PC-9 (cell line): ENCODE measurements at places on chromosomes 4 and X. TPM values are rescaled to one million over a fixed set of nuclear protein-coding genes. Genes with fewer than 3 reads are reported as not detected.

DNA sequence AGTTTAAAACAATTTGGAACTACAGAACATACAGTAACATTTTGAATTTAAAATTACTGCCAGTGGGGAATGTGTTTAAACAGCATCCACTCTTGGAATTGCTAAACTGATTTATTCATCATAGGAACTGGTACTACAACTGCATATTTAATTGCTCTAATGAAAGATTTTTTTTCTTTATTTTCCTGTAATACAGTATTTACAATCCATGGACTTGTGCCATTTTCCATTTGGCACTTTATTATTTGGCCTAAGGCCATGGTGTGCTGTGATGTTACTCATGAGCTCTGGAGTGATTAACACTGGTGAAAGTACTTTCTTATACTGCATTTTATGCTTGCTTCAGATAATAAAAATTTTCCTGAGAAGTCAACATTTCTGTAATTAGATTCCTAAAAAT is 69.7 kb upstream of the NUDT6 start:
- no peak for DNase-seq

SLC9B1 gene
- 0.60 TPM in 1 of 2 replicates, not detected in the other for total RNA-seq

GRCh38 chr4:10007436-10007740 is 13.9 kb downstream of the SLC2A9 start:
- DNase-seq, result no peak

DUSP9 gene
- 1.3 and 1.8 TPM in 2 replicates for total RNA-seq

DNA sequence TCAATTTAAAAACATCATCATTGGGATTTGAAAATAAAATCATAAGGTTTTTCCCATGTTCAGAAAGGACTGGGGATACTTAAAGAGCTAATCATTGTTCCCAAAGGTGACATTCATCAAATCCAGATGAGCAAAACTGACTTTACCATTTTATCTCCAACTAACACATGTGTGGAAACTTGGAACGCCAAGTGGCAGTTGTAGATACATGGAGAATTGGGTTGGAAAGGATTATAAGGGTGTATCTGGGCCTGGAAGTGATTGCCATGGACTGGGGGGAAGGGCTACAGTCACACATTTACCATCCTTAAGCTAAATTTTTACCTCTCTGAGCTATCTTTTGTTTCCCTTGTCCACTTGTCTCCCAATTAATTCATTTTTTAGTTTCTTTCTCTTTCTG is 203.4 kb downstream of the SLC39A8 start:
- no peak for DNase-seq

GRCh38 chr4:110009550-110009949 is 96.9 kb downstream of the EGF start:
- no peak for DNase-seq

DNA sequence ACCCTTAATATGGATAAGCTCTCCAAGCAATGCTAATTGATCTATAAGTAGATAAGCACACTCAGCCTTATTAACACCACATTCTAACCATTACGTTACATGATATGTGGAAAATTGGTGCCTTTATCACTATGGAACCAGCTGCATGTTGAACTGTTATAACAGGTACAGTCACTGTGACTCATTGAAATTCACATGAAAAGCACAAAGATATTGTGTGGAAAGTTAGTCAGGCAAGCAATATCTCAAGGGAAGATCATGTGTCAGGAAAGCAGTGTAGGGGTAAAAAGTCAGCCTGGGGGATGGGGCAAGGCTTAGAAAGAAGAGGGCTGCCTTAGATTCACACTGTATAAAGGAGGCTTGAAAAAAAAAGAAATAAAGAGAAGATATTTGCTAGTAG is 313.7 kb upstream of the SMIM31 start:
- DNase-seq, result peak; percentile 7

NSG1 gene
- not detected in 2 replicates for total RNA-seq

DNA sequence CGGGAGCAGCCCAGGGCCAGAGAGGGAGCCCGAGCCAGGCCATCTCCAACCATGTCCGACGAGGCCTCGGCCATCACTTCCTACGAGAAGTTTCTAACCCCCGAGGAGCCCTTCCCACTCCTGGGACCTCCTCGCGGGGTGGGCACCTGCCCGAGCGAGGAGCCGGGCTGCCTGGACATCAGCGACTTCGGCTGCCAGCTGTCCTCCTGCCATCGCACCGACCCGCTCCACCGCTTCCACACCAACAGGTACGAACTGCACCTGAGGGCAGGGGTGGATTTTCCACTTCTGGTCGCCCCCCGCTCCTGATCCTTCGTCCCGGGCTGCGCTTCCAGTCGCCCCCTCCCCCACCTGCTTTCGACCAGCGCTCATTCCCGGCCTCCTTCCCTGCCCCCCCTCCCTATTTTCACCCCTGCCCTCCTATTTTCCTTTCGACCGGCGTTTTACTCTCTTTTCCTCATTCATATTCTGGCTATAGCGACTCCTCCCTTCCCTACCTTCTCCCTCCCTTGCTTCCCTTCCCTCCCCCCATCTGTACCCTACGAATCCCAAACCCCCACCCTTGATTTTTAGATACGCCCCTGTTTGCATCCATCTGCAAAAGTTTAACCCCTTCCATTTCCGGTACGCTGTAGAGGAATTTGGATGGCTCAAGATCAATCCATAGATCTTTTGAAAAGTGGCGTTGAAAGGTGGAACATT is 633 bp downstream of the FAM199X start:
- no peak for DNase-seq

VCX3A gene
- 0.85 and 2.3 TPM in 2 replicates for total RNA-seq

NAA11 gene
- total RNA-seq, result not detected in 2 replicates

DNA sequence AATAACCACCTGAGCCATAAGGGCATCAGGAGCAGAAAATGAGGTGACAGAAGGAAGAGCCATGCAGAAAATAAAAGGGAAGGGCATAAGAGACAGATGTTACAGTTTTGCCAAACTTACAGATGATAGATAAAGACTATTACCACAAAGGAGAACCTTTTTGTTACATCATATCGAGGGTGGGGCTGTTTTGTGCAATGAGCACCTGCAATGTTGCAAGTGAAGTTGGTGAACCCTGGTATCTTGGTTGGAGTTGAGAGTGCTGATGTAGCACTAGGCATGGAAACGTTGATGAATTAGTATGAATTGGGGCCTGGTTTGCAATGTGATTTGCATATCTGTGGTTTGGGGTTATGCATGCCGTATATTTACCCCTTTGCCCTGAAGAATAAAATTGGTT is 119.8 kb upstream of the TEX13D start:
- no peak for DNase-seq

AFAP1 gene
- 69.6 and 84.1 TPM in 2 replicates for total RNA-seq

GRCh38 chr4:163540977-163541376 is 46.5 kb downstream of the TMA16 start:
- no peak for DNase-seq

DNA sequence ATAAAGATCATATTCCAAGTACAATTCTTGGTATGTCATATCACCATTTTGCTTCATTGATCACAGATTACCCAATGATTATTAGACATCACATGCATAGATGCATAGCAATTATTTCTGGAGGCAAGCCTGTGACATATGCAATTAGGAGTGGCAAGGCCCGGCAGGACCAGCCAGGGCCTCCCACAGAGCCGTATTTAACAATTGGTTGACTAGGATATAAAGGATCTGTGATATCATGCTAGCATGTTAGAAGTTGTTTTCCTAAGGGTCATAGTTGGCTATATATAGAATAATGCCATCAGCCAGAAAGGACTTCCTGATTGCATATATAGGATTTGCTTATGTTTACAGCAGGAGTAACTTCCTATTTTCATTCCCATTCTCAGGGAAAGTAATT is 103.5 kb upstream of the OTUD4 start:
- DNase-seq, result no peak

GRCh38 chrX:105483011-105483410 is 262.5 kb upstream of the TEX13A start:
- no peak for DNase-seq

ZNF630 gene
- 2.3 and 3.0 TPM in 2 replicates for total RNA-seq

DGKK gene
- total RNA-seq, result not detected in 2 replicates

GRCh38 chr4:54913751-54914526 is 211.5 kb downstream of the KDR start:
- no peak for DNase-seq

ARL9 gene
- total RNA-seq, result not detected in 2 replicates

- no peak for DNase-seq
Observed at GRCh38 chr4:13182133-13182532, 302.0 kb downstream of the RAB28 start.

- no peak for DNase-seq
Observed at GRCh38 chr4:93466446-93466845, 362.1 kb upstream of the ATOH1 start.
